ENCODE measurements at places on chromosomes 1 and 21. TPM values are rescaled to one million over a fixed set of nuclear protein-coding genes. Genes with fewer than 3 reads are reported as not detected.

The HLX gene
- total RNA-seq: 5.3 TPM

The VSIG8 gene
- total RNA-seq: not detected

GRCh38 chr1:234234199-234234598 lies 139.1 kb upstream of the COA6 start:
- DNase-seq: no peak

GRCh38 chr1:167328306-167328815 lies 107.7 kb downstream of the POU2F1 start:
- DNase-seq: no peak

DNA sequence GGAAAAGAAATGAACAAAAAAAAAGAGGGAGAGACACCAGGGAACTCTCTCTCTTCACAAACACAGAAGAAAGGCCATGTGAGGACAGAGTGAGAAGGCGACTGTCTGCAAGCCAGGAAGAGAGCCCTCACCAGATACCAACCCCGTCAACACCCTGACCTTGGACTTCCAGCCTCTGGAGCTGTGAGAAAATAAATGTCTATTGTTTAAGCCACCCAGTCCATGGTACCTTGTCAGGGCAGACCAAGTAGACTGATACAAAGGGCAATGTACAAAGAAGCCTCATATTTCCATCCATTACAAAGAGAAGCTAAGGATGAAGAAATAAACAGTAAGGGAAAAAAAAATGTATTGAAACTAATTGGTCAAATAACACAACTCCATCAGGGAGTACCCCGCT lies 146.6 kb downstream of the ZNF281 start:
- no peak for DNase-seq

DNA sequence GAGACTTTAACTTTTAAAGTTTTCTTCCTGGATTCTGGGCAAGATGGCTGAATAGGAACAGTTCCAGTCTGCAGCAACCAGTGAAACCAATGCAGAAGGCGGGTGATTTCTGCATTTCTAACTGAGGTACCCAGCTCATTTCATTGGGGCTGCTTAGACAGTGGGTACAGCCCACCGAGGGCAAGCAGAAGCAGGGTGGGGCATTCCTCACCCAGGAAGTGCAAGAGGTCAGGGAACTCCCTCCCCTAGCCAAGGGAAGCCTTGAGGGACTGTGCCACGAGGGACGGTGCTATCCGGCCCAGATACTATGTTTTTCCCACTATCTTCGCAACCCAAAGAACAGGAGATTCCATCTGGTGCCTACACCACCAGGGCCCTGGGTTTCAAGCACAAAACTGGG lies 121.0 kb downstream of the VAV3 start:
- no peak for DNase-seq

DNA sequence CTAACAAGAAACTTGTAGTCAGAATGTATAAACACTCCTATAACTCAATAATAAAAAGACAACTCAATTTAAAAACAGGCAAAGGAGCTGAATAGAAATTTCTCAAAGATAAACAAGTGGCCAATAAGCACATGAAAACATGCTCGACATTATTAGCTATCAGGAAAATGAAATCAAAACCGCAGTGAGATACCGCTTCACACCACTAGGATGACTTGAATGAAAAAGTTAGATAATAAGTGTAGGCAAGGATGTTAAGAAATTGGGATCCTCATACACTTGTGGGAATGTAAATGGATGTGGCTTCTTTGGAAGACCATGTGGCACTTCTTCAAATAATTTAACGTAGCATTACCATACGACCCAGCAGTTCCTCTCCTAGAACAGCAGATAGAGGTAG lies 8.9 kb downstream of the RALGPS2 start:
- no peak for DNase-seq
